ENCODE measurements at places on chromosomes 13 and 19.

- no peak for DNase-seq
Observed at GRCh38 chr13:110291286-110291685, 15.7 kb downstream of the COL4A1 start.

GRCh38 chr19:2808129-2808941 is 11.3 kb upstream of the ZNF554 start:
- no peak for DNase-seq

DNA sequence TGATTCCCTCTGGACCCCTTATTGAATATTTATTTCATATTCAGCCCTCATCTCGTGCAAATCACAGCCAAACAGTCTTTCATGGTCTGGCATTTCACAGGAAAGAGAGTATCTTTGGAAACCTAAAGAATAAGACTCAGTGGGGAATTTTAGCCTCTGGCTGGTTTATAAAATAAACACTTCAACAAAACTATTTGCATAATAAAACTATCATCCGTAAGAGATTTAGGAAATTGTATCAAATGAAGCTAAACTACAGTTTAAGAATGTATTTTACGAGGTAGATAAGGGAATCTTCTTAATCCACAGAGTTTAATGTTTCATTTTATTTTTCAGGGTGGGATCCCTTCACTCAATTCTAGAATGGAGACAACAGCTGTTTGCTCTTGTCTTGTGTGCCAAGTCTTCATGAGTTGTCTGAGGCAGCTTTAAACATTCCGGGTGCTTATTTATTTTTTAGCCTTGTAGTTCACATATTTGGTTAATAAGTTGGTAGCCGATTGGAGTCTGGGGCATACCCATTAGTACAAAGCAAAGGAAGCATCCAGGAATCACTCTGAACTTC is 634.4 kb upstream of the KLF12 start:
- no peak for DNase-seq

DNA sequence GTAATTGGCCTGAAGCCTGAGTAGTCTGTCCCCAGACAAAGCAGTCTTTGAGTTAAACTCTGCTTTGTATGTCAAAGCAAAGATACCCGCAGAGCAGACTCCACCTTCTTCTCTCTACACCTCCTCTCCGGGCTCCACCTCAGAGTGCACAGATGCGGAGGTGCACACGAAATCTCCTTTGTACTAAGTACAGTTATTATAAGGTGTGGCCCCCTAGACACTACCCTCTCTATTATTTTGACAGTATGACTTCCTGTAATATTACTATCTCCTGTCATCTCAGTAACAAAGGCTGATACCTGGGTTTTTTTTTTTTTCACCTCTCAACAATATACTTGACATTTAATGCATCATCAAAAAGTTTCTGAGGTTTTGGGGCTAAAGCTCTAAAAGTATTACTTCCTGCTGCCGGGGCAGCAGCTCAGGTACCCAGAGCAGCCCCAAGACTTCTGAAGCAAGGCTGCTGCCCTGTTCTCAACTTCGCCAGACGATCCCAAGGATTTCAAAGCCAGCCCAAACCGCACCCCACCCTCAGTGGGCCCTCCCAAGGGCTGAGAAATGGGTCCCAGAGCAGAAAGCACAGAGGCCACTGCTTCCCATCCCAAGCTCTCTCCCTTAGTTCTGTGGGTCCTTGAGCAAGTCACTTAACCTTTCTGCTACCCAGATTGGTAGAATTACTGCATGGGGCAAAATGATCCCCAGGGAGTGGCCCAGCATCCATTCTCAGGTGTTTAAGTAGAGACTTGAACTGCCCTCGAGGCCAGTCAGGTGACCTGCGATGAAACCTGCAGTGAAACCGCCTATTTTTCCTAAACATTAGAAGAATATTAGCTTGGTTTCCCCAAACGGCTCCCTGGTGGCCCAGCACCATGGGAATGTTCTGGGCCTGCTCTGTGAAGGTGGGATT is 180.6 kb downstream of the FOXO1 start:
- DNase-seq = no peak

DNA sequence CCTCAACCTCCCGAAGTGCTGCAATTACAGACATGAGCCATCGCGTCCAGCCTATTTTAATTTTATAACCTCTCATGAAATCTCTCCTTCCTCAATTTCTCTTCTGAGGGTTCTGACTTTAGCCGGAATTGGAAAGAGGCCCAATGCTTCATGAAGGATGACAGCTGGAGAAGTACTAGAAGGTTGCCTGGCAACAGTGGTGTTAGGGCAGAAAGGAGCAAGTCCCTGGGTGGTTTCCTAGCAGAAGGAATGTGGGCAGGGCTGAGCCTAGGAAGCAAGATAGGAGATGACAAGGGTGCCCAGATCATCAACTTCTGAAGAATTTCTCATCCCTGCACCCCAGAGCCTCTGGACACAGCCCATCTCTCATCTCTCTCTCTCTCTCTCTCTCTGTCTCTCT is 25.8 kb downstream of the CACNG6 start:
- no peak for DNase-seq

GRCh38 chr13:42108217-42108616 is 59.8 kb downstream of the DGKH start:
- no peak for DNase-seq

- no peak for DNase-seq
Observed at GRCh38 chr19:51891193-51891747, 3.5 kb upstream of the ZNF577 start.

DNA sequence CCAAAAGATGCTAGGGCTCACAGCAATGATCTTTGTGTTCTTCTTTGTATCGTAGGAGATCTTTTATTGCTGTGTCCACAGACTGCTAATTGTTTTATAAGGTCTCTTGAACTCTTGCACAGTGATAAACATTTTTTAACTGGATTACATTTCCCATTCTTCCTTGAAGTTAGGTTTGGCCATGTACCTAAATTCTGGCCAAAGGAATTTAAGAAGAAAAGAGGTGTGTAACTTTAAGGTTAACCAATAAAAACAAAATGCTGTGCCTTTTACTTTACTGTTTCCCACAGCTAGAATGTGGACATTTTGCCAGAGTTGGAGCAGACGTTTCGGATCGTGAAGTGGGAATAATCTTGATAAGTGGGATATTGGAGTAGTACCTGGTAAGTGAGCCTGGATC is 82.6 kb upstream of the GPC6 start:
- DNase-seq = no peak

GRCh38 chr13:21035498-21035897 is 25.9 kb downstream of the LATS2 start:
- no peak for DNase-seq

DNA sequence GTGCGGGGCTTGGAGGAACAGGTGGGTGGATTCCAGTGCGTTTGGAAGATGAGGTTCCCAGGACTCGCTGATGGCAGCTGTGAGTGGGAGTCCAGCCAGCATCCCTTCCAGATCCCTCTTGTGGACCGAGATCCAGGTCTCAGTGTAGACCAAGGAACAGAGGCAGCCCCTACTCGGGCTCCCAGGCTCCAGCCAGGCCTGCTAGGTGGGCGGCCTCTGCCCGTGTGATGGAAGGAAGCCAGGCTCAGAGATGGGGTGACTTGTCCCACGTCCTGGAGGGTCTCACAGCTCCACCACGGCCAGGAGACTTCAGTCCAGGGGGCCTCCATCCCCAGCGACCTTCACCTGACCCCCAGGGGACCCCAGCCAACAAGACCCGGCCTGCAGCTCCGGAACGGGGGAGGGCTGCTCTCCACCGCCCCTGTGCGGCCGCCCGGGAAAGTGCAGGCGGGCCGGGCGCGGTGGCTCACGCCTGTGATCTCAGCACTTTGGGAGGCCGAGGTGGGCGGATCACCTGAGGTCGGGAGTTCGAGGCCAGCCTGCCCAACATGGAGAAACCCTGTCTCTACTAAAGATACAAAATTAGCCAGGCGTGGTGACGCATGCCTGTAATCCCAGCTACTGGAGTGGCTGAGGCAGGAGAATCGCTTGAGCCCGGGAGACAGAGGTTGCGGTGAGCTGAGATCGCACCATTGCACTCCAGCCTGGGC is 729 bp upstream of the MADCAM1 start:
- peak; percentile 54 for DNase-seq
